ENCODE measurements at places on chromosomes 11 and 22.

DNA sequence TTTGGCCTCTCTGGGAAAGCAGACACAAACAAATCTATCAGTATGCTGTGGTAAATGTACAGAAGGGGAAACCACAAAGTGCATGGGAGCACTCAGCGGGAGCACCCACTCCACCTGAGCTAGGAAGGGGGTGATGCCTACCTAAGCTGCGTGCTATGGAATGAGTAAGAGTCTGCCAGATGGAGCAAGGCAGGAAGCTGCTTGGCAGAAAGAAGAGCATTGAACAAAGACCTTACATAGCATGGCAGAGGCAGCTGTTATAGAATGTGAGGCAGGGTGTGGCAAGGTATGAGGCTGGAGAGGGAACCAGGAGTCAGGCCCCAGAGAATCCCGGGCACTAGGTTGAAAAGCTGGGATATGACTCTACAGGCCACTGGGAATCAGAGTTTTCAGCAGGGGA is 13.8 kb upstream of the MTFP1 start:
- no peak for DNase-seq

DNA sequence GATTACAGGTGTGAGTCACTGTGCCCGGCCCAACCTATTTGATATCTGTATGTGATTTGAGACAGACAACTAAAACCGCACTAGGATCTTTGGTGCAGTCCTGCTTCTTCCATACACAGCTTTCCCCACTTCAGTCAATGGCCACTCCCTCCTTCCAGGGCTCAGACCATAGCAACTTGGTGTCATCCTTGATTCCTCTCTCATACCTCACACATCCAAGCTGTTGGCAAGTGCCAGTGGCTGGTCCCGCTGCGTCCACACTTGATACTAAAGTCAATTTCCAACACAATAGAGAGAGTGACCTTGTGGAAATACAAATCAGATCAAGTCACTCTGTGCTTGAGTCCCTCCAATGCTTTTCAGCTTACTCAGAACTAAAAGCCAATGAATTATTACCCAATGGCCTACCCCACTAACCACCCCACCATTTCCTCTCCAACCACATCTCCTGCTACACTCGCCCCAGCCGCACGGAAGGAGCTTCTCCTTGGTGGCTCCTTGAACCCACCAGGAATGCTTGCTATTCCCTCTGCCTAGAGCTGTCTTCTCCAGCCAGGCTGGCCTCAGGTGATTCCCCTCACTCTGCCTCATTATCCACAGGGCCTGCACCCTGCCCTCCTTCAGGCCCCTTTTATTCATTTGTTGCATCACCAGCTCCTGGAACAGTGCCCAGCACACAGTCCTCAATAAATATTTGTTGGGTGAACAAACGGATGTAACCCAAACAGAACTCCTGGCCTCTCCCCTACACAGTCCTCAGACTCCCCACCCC is 12.9 kb downstream of the ABTB2 start:
- DNase-seq: peak; percentile 89

GRCh38 chr11:122910775-122911174 is 28.2 kb downstream of the JHY start:
- peak; percentile 51 for DNase-seq

GRCh38 chr11:69483170-69483569 is 1.7 kb downstream of the LINC01488 start:
- DNase-seq: no peak

DNA sequence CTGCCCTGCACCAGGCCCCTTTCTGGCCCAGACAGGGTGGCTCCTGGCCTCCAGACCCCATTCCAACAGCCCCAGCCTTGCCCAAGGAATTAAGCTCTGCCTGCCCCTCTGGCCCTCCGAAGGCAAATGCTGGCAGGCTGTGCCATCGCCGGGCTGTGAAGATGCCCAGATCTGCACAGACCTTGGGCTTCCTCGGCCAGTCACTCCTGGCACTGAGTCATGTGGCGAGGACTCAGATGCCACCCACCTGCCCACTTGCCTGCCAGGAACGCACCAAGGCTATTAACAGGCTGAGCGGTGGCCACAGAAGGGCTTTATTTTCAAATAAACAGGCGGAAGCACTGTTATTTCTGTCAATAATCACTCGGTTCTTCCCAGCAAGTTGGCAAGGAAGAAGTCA is 50.3 kb upstream of the TTLL12 start:
- DNase-seq: no peak

DNA sequence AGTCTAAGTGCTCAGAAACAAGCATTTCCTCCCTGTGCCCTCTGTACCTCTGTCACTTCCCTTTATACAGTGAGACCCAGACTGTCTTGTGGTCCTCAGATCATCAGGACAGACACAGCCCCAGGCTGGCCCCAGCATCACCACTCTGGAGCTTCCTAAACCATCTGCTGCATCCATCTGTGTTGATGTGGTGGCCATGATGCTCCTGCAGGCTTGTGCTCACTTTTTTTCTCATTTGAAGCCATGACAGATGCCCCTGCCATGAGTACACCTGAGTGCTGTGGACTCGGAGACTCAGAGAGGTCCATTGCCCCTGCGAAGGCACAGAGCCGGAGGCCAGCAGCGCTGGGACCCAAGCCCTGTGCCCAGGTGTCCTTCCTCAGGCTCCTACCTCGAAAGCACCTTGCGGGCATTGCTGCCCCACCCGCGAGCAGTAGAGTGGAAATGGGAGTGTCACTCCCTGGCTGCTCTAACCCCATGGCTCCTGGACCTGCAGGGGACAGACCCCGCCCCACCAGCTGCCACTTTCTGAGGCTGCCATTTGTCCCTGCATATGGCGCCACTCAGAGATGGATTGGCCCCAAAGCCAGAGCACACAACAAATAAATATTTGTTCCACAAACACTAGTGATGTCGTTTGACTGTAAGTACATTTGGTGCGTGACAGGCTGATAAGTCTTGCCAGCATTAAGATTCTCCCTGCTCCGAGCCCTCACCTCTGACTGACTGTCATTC is 593.5 kb downstream of the TBC1D22A start:
- no peak for DNase-seq

DNA sequence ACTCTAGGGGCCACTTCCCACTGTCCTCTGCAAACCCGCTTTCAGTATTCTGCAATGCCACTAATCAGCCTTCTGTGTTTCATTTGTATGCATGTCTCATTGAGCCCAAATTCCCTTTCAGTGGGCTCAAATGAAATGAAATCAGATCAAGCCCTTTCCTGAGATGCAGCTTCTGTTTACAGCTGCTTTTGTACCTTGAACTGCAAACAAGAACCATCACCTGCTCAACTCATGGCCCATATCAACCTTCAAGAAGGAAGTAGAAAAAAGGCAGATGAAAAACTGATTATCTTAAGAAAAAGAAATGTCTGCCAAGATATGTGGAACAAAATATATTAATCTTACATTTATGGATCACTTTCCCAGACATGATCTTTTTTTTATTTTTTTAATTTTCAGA is 141.1 kb upstream of the ARHGAP42 start:
- no peak for DNase-seq
